Glomerular endothelial cell (primary cell): ENCODE measurements at places on chromosomes 16 and 17. TPM values are rescaled to one million over a fixed set of nuclear protein-coding genes. Genes with fewer than 3 reads are reported as not detected.
A peak's percentile ranks its signal among the peaks of the same experiment; 100 is the strongest.

GRCh38 chr17:56656701-56657327 is 63.3 kb downstream of the NOG start:
- DNase-seq = no peak

TNFRSF17 gene
- total RNA-seq = not detected in 2 replicates

HLF gene
- 0.29 TPM in 1 of 2 replicates, not detected in the other for total RNA-seq

GRCh38 chr16:27579087-27579980 is 29.4 kb downstream of the KATNIP start:
- no peak for DNase-seq

CD7 gene
- not detected in 2 replicates for total RNA-seq

DNA sequence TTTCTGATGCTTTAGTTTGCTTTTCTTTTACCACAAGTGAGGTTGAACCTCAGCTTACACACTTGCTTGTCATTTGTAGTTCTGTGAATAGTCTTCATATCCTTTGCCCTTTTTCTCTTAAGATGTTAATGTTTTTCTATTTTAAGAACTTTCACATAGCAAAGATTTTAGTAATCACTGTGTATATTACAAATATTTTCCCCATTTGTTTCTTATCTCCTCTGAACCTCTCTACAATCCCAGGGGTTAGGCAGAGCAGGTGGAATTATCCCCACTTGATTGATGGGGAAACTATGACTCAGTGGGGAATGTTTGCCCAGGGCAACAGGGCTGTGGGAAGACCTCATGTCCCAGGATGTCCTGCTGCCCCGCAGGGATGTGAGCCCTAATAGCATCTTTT is 11.7 kb upstream of the MYH3 start:
- no peak for DNase-seq

DNA sequence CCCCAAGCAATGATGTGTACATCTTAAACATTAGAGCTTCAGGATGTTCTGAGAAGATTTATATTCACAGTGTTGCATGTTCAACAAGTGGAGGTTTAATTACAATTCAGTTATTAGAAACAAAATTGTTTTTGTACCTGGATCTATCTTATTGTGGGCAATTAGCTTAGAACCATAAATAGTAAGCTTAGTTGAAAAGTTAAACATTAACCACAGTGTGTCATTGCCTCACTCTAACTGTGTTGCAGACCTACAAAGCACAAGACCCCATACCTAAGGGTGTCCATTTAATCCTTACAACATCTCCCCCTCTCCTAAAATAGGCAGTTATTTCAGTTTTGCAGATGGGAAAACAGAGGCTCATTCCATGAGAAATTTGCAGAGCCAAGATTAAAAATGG is 632.0 kb upstream of the SOX9 start:
- DNase-seq = no peak

DNA sequence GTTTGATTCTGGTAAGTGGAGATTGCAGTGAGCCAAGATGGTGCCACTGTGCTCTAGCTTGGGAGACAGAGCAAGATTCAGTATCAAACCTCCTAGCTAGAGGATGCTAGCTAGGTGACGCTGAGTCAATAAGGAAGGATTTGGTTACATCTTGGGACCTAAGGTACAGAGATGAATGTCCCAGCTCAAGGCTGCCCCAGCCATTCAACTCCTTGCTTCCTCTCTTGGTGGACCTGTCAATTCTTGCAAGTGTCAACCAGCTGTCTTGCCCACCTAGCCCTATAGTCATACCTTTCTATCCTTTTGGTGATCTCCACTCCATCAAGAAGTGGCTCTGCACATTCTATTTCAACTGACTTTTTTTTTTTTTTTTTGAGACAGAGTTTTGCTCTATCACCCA is 1.4 kb upstream of the MILR1 start:
- no peak for DNase-seq

ENPP7 gene
- total RNA-seq = not detected in 2 replicates

DNA sequence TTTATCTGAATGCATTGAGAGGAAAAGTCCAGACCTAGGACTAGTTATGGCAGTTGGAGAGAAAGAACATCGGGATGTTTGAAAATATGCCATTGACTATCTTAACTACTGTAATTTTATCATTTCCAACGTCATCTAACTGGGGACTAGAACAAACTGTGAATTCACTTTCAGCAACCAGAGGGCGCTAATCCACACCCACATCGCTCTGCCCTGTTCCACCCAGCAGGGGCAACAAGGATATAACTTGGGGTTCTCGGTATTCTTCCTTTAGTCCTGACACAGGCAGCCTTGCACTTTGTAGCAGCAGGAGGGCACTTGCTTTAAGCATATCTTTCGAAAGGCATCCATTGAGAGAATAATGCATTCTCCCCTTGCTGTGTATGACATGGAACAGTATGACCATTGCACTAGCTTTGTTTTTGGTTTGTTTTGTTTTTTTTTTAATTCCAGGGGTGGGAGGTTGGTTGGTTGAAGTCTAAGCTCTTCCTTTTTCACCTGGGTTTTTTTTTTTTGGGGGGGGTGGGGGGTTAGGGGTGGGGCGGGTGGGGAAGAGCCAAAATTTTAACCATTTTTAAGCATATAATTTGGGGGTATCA is 31.5 kb downstream of the SIAH1 start:
- DNase-seq = peak; percentile 39
